ENCODE measurements at places on chromosomes 7 and 10.

GRCh38 chr10:111084366-111085255 lies 7.8 kb downstream of the ADRA2A start:
- DNase-seq = no peak

GRCh38 chr10:132645630-132646442 lies 108.2 kb downstream of the INPP5A start:
- DNase-seq = no peak

DNA sequence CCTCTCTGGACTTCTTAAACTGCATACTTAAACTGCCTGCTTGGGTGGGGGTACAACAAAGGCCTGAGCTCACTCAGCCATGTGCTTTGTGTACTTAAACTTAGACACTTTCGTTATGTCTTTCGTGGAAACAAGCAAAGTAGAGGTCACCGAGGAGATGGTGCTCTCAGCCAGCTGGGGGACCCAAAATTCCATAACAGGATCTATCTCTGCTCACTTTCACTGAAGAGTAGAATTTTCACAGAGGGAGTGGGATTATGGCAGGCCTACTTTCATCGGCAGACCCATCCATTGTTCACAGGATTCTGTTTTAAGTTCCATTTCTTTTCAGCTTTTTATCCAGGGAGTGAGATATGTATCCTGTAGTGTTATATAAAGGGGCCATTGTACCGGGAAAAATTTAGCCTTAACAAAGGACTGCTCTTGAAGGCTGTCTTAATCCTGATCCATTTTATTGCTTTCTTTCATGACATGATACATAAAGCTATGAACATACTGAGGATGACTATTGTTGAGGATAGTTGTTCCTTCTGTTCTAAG lies 370.0 kb upstream of the GHITM start:
- DNase-seq = peak; percentile 9

- no peak for DNase-seq
Observed at GRCh38 chr10:526651-527312, 162.7 kb downstream of the DIP2C start.

- DNase-seq = no peak
Observed at GRCh38 chr10:122034149-122034756, 45.3 kb downstream of the TACC2 start.

GRCh38 chr7:106657085-106657991 lies 3.6 kb downstream of the CCDC71L start:
- DNase-seq = no peak

- no peak for DNase-seq
Observed at GRCh38 chr10:119679480-119679829, 28.3 kb downstream of the BAG3 start.

GRCh38 chr10:62915158-62915557 lies 99.0 kb upstream of the EGR2 start:
- DNase-seq = no peak

DNA sequence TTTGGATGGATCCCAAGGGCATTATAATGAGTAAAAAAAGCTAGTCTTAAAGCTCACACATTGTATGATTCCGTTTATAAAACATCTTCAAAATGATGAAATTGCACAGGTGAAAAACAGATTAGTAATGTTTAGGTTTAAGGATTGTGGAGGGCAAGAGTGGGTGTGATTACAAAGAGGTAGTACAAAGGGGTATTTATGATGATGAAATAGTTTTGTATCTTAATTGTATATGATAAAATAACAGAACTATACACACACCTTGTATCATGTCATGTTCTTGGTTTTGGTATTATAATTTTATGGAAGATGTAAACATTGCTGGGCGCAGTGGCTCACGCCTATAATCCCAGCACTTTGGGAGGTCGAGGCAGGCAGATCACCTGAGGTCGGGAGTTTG lies 2.8 kb upstream of the SSC4D start:
- no peak for DNase-seq

DNA sequence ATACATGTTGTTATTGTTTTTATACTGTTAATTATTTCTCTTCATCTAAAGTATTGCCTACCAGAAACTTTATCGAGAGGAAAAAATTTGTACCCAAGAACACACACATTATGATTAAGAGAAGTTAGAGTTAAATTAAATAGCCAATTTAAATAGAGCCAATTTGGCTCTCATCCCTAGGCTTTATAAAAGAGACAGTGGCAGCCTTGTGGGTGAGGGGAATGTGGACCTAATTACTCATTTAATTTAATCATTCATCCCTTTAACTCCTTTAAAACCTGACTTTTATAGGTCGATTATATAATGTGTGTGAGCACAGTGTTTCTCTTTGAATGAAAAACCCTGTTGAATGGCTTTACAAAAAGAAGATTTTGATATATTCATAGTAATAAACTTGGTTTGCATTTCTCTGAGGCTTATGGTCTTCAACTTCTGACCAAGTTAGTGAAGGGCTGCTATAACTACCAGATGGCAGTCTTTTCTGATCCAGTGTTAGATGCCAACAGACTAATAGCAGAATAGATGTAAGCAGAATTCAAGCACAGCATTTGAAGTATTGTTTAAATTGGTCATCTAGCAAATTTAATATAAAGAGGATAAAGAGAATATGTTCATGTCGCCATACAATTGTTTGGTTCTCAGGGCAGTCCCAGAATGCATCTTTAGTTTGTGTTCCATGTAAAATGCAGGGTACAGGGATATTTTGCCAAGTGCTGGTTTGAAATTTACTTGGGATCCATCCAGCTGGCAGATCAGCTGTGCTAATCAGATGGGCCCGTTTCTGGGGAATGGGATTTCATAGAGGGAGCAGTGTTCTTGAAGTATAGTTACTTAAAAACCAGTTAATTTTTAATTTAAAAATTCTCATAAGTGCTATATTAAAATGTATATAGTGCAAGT lies 25.3 kb downstream of the ADD3 start:
- no peak for DNase-seq

DNA sequence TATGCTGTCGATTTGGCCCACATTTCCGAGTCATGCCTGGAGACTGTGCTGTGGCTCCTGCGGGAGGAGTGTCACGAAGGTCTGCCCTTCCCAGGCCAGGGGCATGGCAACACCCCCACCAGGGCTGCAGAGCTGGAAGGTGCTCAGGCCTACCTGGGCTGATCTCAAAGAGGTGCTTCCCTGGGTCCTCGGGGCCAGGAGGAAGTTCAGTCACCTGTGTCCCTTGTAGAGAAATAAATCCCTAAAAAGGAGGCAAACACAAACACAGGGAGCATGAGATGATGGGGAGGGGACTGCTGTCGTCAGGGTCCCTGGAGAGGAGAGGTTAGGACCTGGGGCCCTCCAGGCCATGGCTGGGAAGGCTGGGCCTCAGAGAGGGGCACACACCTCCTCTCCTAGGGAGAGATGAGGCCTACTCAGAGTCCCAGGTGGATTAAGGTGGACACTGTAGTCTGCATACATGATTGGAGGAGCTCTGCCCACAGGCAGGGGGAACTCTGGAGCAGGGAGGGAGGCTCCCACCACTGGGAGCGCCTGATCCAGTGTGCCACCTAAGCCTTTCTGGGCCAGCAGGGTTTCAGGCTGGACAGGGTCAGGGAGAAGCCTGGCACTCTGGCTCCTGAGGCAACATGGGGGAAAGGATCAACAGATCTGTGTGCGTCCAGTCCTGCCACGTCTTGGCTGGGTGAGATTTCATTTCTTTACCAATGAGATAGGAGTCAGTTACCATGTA lies 49.4 kb downstream of the ARHGAP22 start:
- no peak for DNase-seq

DNA sequence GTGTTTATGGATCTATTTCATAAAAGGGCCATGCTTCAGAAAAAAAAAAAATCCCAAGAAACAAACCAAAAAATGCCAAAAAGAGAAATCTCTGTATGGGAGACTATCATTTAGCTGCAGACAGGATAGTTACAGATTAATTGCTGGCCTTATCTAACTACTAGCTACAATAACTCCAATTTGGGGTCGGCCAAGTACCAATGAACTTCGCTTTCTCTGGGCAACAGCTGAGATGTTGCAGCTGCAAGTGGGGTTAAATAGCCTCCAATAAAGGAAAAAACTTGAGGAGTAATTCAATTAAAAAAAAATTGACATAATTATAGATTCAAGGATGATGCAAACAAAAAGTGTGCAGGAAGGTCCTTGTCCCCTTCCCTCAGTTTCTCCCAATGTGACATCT lies 73.6 kb downstream of the PFKFB3 start:
- no peak for DNase-seq

GRCh38 chr10:25493122-25493893 lies 318.5 kb downstream of the GPR158 start:
- peak; percentile 85 for DNase-seq

GRCh38 chr10:114281006-114281405 lies 42.0 kb downstream of the VWA2 start:
- no peak for DNase-seq

GRCh38 chr10:31347705-31348104 lies 28.7 kb downstream of the ZEB1 start:
- no peak for DNase-seq

DNA sequence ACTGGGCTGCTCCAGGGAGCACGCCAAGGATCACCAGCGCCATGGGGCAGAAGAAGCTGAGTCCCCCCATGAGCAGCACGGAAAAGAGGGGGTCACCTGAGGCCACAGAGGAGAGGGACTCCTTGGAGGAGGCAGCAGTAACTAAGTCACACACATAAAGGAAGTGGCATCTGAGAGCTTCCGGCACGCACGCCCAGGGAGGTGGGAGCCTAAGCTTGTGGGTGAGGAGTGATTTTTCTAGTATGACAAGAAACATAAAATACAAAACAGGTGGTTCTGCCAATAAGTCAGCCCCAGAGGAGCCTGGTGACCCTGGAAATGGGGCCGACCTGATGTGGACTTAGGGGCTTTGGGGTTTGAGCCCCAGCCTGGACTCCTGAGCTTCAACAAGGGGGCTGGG lies 60.8 kb downstream of the CARD11 start:
- DNase-seq = no peak

DNA sequence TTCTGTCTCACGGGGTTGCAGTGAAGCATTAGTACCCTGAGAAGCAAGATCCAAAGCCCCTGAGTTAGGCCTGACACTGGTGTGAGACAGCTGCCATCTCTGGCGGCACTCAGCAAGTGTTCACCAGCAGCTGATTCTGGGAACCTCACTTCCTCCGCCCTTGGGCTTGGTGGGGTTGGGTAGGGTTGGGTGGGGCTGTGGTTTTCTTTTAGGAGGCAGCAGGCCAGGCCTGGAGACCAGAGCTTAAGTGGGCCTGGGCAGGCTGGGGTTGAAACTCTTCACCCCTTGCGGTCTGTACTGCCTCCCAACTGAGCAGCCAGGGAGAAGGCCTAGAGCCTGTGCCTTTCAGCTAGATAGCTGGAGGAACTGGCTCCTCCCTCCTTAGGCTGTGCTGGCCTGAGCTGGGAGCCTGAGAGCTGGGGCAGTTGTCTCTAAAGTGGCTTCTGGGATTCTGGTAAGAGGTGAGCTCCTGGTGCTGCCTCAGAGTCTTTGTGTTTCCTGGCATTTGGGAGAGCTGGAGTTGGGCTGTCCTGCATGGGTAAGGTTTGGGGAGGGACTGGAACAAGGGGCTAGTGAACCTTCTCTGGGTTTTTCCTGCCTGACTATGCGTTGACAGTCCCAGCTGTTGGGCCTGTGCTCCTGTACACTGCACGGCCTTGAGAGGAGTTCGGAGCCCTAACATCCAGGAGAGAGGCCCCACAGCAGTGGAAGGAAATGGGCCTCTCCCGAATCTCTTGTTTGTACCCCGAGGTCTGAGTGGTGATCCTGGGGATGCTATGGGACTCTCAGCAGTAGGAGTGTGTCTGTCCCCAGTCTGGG lies 5.1 kb downstream of the TSPAN14 start:
- DNase-seq = peak; percentile 80

DNA sequence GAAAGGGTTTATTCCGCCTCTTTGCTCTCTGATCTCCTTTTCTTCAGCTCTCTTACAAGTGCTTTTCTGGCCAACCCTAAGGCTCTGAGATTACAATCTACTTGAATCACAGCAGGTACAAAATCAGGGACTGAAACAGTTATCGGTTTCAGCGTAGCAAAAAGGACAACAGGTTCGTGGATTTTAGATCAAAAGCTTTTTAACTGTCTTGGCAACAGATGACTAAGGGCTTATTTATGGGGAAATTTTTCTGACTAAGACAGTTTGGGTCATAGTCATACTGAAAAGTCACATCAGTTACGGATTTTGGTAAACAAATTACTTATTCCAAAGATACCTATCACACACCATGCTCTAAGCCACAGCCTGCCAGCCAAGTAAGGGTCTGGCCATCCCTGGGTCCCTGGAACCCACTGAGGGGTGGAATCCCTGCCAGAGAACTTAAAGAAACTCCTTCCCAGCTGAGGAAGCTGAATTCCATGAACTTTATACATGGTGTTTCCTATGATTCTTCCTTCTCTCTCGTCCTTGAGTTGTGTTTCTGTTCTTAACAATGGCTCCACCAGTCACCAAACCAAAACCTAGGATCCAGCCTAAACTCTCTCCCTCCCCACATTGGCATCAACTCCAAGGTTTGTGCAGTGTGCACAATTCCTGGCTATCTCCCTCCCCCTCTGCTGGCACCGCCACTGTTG lies 169.3 kb downstream of the FAM107B start:
- no peak for DNase-seq

- DNase-seq = no peak
Observed at GRCh38 chr10:122103592-122103991, 114.6 kb downstream of the TACC2 start.

DNA sequence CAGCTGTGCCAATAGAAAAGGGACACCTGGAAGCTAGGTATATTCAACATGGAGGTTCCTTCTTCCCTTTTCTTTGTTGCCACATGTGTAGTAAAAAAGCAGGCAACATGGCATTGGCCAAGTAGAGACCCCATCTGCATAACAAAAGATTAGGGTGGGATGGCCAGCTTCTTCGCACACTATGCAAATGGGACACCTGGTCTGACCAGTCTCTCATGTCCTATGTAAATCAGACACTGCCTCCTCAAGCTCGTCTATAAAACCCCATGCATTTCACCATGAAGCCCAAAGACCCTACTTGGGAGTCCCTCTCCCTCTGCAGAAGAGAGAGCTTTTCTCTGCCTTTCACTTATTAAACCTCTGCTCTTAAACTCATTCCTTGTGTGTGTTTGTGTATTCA lies 53.9 kb downstream of the MYL10 start:
- no peak for DNase-seq

DNA sequence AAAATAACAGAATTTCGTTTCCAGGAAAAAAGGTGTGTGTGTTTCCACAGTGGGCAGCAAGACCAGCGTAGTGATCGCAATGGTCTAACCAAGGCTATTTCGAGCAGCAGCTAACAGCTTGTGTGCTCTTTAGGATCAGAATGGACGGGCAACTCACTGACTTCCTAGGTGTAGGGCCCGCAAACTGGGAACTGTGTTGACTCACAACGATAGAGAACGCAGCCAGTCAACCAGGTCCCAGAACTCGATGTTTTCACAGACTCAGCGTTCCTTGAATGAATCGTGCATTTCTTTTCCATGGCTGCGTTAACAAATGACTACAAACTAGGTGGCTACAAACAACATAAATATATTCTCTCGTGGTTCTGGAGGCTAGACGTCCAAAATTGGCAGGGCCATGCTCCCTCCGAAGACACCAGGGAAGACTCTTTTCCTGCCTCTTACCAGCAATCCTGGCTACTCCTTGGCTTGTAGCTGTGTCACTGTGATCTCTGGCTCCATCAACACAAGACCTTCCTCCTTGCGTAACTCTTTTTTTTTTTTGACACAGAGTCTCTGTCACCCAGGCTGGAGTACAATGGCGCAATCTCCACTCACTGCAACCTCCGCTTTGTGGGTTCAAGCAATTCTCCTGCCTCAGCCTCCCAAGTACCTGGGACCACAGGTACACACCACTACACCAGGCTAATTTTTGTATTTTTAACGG lies 39.1 kb downstream of the PODXL start:
- DNase-seq = no peak
